ENCODE measurements at places on chromosomes 7 and 10.
A peak's percentile ranks its signal among the peaks of the same experiment; 100 is the strongest.

DNA sequence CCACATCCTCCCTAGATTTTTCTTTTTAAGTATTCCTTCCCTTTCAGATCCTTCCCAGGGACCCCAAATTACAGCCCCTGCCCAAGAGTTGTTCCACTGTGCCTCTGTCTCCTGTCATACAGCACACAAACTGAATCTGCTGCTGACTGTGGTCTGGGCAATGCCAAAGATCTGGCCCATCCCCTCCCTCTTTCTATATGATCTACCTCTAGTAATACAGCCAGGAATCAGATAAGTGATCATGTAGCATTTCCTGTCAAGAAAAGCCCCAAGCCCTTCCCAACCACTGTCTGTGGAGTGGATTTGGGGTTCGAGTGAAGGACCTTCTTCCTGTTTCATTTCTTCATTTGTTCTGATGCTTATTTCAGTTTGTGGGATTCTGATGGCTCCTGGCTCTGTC lies 6.7 kb downstream of the STX1A start:
- no peak for DNase-seq

GRCh38 chr7:23783115-23783514 lies 73.1 kb downstream of the STK31 start:
- no peak for DNase-seq

DNA sequence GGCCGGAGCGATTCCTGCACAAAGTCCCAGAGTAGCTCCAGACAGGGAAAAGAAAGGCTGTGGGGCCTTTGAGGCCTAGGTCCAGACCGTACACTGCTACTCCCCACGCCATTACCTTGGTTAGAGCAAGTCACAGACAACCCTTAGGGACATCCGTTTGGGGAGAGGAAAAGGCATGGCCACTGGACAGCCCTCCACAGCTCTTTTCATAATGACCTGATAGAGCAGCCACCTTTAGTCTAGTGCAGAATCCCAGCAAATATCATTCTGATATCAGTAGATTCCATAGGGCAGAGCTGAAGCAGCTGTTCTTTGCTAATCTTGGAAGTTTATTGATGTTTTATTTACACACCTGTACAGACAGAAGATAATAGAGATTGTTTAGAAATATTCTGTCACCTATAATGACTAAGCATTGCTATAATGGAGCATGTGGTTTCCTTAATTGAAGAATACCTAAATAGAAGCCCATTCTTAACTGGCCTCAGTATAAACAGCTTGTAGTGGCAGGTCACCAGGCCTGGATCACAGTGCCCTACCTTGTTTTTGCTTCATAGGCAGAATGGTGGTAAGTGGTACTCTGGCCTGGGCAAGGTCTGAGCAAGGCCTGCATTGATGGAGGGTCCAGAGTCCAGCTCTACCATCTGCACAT lies 27.9 kb downstream of the OGDH start:
- DNase-seq, result no peak

GRCh38 chr7:34835901-34836600 lies 178.0 kb downstream of the NPSR1 start:
- DNase-seq, result no peak

GRCh38 chr7:102444961-102445673 lies 11.7 kb downstream of the ORAI2 start:
- no peak for DNase-seq

GRCh38 chr7:135441791-135442190 lies 68.1 kb downstream of the CNOT4 start:
- DNase-seq, result no peak

- DNase-seq, result peak; percentile 81
Measured at GRCh38 chr7:22854158-22855048, 31.8 kb upstream of the TOMM7 start.
